Activated CD4-positive, alpha-beta T cell treated with anti-CD3 and anti-CD28 coated beads, Interleukin-2, amount 50 U/mL, for 24 hours (primary cell): ENCODE measurements at places on chromosomes 3 and 15.

GRCh38 chr3:54262541-54262940 lies 140.2 kb downstream of the CACNA2D3 start:
- no peak for DNase-seq

GRCh38 chr3:148682997-148683396 lies 14.7 kb upstream of the AGTR1 start:
- DNase-seq: no peak

DNA sequence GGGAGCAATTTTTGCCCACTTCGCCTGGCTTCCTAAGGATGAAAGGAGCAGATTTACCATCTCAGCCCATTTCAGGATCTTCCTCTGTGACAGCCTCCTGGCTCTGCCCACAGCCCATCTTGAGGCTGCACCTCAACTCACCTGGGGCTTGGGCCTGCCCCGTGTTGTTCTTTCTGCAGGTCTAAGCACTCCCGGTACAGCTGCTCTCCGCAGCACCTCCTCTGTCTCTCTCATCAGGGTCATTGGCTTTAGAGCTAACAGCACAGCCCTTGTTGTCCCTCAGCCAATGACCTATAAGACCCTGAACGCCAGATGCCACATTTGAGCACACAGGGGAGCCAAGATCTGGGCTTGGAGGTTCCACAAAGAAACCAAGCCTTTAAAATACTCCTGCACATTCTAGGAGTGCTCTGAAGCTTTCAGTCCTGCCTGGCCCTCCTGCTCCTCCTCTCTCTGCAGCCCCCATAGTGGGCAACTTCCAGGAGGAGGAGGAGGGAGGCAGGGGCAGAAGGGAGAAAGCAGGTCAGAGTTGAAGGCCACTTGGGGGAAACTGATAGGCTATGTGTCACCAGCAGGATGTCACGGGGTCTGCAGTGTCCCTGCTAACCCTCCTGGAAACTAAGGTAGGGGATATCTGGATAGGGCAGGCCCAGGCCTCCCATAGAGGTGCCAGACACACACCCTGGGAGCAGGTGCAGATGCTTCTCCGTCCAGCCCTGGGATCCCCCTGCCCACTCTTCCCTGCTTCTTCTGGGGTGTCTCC lies 115.6 kb downstream of the ETFA start:
- no peak for DNase-seq

DNA sequence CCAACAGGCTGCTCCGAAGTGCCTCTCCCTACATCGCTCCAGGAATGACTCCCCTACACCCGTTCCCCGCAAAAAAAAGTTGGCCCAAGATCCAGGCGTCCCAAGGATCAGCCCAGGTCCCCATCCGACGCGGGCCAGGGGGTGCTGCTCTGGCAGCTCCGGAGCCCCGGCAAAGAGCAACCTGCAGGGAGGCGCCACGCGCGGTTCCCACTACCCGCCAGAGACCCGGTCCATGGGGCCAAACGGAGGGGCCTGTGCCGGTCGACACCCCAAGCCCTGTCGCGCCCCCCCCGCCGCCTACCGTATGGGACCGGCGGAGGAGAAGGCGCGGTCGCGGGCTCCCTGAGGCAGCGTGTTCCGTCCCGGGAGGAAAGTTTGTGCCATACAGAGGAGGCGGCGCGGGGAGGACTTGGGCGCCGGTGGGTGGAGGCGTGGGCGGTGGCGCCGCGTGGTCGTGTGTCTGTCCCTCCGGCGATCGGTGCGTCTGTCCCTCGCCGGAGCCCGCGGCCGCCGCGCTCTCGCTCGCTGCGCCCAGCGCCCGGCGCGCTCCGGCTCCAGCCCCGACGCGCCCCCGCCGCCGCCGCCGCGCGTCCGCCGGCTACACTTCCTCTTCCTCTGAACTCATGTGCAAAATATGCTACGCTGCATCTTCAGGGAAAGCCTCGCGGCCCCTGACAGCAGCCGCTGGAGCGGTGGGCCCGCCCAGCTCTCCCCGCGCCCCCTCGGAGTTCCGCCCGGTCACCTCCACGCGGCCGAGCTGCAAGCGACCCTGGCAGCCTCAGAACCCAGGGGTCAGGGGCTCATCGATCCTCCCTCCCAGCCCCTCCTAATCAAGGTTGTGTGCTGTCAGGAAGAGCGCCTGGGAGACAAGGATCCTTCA lies at the start of gene RFTN1:
Gene RFTN1 (minus strand): TSS at position 559 of the 880 bp plus-strand sequence. CDS start 19,830 bp downstream, outside the sequence.
- DNase-seq: peak; percentile 45

DNA sequence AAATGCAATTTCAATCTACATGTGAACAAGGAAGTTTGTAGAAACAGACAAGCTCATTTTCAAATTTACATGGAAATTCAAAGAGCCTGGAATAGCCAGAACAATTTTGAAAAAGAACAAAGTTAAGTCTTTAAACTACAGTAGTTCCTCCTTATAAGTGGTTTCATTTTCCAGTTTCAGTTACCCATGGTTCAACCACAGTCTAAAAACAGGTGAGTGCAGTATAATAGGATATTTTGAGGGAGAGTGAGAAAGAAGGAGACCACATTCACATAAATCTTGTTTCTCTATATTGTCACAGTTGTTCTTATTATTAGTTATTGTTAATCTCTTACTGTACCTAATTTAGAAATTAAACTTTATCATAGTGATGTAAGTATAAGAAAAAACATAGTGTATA lies 45.8 kb upstream of the FOXB1 start:
- no peak for DNase-seq

DNA sequence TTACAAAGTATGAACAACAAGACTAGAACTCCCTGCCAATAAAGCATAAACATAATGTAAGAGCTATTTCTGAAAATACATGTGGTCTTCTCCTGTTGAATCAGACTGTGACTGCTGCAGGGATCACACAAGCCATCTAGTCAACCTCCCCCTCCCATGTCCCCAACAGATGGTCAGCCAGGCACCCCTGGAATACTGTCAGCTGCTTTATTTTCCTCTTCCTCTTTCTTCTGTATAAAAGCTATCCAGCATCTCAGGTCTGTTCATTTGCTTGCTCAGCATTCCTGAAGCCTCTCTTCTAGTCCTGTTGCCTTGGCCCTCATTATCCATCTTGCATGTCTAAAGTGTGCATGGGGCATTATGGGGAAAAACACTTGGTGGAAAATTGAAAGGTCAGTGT lies 6.5 kb upstream of the MINDY4B start:
- no peak for DNase-seq

- no peak for DNase-seq
Observed at GRCh38 chr15:51751697-51752683, 593 bp downstream of the TMOD2 start.

GRCh38 chr3:55089211-55089610 lies 161.4 kb upstream of the LRTM1 start:
- DNase-seq: no peak

GRCh38 chr15:52540374-52541012 lies 11.8 kb upstream of the MYO5A start:
- DNase-seq: no peak

DNA sequence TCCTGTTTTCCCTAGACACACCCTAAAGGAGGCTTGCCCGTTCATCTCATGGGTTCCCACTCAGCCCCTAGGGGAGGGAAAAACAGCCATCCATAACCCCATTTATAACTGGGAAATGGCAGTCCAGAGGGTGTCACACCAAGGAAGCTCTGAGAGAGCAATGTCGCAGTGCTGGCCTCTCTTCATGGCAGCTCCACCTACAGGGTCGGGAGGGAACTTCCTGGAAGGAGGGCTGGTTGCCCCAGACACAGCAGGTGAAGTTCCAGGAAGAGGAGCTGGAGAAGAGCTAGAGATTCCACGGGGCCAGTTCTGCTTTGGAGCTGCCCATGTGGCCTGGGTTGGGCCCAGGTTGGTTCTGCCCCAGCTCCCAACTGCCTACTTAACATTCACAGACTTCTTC lies 22.3 kb upstream of the LINGO1 start:
- DNase-seq: no peak

GRCh38 chr15:81001152-81002008 lies 657 bp downstream of the TLNRD1 start:
- DNase-seq: no peak

DNA sequence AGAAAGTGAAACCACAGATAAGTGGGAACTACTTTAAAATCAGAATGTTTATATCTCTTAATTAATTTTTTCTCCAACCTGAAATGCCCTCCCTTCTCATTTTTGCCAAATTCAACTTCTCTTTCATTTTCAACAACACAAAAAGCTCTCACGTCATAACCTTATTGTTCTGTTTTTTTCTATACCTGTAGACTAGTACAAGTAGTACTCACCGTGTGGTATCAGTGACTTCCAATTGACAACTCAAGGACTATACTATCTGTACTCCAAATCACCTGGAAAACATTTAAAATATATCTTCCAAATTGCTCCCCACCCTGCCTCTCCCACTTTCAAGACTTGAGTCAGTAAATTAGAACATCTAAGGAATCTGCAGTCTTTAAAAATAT lies 72.8 kb upstream of the ZNF280D start:
- DNase-seq: no peak

DNA sequence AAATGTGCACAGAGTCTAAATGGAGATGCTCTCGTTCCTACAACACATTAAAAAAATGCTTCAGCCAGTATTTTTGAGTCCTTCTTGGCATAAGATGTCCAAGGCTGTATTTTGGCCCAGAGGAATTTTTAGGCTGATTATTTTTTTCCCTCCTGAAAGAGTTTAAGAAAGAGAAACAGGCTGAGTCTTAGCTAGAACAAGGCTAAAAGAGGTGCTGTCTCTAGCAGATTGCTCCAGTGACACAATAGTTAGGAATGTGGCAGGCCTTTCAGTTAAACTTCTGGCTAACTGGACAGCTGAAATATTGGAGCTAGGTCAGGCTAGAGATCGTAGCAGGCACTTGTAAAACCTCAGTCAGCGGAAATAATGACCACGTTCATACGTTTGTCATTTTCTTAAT lies 271.4 kb upstream of the RARB start:
- DNase-seq: no peak

DNA sequence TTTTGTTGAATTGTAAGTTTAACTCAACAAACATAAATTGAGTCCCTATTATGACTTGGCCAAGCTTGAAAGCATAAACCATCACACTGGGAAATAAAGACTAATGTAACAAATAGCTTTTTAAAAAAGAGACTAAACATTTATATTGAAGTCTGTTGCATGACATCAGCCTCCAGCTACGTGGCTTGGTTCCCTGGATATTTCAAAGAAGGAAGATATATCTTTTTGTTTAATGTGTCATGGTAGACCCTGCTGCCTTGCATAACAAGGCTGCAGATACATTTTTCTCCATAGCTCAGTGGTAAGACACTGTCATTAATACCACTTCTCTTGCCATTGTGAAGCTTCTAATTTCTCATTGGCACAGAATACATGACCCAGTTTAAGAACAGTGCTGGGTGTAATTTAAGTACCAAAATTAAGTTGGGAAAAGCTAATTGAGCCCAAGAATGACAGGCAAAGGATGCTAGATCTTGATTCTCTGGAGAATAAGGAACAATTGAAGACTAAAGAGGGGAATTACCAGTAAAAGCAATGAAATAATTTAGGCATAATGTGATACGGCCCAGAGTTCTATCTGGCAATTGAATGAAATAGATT lies 14.0 kb downstream of the RCN2 start:
- no peak for DNase-seq

- no peak for DNase-seq
Observed at GRCh38 chr3:54746722-54747121, 181.1 kb downstream of the LRTM1 start.

- DNase-seq: no peak
Observed at GRCh38 chr3:84601303-84601702, 357.5 kb upstream of the CADM2 start.

- DNase-seq: no peak
Observed at GRCh38 chr3:140467104-140467577, 210.7 kb upstream of the TRIM42 start.

GRCh38 chr3:59880717-59881116 lies 830.9 kb upstream of the CFAP20DC start:
- DNase-seq: no peak

- DNase-seq: no peak
Observed at GRCh38 chr3:33926998-33927605, 128.7 kb downstream of the PDCD6IP start.

GRCh38 chr3:45635475-45636256 lies 41.1 kb downstream of the LIMD1 start:
- DNase-seq: no peak

- DNase-seq: no peak
Observed at GRCh38 chr15:82548700-82549099, 8.4 kb upstream of the RPS17 start.

- DNase-seq: no peak
Observed at GRCh38 chr3:52779837-52780585, 2.6 kb downstream of the ITIH1 start.

DNA sequence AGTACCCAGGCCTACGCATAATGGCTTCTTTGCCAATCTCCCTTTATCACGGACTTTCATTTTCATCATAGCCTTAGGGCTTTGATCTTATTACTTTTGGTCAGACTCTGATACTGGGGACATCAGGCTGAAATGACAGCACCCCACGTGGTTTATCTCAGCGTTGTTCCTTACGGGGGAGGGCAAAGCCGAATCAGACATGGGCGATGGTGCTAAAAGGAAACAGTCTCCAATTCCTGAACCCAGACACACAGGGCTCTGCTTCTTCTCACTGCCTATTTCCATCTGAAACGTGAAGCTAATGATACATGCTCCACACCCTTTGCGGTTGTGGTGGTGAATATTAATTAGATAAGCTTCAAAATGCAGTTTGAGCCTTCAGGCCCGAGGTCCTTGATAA lies 59.4 kb upstream of the CD47 start:
- DNase-seq: no peak

DNA sequence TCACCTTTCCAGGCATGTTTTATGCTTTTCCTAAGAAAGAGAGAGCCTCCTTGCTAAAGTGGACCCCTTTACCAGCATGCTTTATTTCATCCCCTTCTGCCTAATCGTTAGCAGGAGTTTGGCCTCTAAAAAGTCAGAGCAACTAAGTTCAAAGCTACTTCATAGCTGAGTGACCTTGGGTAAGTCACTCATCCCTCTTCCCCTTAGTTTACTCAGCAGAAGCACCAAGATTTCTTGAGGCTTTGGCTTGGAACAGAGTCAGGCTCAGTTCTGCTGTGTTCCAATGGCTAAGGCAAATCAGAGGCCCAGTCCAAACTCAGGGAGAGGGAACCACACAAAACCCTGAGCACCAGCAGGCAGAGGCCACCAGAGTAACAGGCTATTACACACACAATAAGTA lies 254.9 kb downstream of the TJP1 start:
- DNase-seq: no peak

- DNase-seq: no peak
Observed at GRCh38 chr3:105745046-105745445, 123.8 kb downstream of the CBLB start.

DNA sequence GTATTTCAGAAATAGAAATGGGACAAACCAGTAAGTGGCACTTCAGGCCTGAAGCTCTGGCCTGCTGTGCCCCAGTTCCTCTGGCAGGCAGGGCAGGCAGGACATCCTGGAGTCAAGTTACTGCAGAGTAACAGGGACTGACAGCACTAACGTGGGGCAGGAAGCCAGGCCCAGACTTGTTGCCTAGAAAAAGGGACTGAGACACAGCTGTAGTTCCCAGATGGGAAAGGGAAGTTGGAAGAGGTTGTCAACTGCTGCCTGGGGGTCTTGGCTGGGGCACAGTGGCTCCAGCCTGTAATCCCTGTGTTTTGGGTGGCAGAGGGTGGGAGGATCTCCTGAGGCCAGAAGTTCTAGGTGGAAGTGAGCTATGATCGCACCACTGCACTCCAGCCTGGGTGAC lies 171.9 kb downstream of the FMN1 start:
- no peak for DNase-seq

GRCh38 chr15:41004490-41004889 lies 51.2 kb downstream of the CHAC1 start:
- no peak for DNase-seq
